Peyer's patch (tissue), 4 donors: ENCODE measurements at places on chromosomes 2 and 18.

DNA sequence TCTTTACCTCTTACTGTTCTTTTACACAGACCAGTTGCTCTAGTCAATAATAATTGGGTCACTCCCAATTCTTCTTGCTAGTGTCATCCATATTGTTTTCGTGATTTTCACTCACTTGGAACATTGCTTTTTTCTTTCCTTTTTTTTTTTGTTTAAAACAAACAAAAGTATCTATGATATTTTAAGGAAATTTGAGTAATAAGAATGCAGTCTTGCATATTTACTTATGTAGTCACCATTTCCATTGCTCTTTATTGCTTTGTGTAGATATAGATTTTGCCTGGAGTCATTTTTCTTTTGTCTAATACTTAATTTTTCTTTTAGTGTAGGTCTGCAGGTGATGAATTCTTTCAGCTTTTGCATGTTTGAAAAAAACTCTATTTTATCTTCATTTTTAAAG, 71.9 kb downstream of the WDR7 start:
- DNase-seq = no peak

- no peak for DNase-seq
These were observed 593 bp upstream of the SDC1 start for GRCh38 chr2:20225294-20226151.

DNA sequence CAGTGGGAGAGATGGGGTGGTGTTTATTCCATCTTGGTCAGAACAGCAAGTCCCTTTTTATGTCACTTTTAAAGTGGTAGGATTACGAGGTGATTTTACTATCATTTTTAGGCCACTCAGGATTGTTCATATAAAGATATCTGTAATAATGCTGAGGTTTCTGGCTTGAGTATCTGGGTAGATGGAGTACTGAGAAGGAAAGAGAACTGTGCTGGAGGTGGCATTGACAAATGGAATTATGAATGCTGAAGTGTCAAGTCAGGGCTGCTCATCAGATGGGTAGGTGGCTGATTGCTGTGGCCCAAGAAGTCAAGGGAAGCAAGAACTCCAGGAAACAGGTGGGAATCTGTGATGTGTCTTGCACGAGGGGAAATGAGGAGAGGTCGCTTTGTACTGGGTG, 85.3 kb upstream of the MGAT4A start:
- DNase-seq = no peak

DNA sequence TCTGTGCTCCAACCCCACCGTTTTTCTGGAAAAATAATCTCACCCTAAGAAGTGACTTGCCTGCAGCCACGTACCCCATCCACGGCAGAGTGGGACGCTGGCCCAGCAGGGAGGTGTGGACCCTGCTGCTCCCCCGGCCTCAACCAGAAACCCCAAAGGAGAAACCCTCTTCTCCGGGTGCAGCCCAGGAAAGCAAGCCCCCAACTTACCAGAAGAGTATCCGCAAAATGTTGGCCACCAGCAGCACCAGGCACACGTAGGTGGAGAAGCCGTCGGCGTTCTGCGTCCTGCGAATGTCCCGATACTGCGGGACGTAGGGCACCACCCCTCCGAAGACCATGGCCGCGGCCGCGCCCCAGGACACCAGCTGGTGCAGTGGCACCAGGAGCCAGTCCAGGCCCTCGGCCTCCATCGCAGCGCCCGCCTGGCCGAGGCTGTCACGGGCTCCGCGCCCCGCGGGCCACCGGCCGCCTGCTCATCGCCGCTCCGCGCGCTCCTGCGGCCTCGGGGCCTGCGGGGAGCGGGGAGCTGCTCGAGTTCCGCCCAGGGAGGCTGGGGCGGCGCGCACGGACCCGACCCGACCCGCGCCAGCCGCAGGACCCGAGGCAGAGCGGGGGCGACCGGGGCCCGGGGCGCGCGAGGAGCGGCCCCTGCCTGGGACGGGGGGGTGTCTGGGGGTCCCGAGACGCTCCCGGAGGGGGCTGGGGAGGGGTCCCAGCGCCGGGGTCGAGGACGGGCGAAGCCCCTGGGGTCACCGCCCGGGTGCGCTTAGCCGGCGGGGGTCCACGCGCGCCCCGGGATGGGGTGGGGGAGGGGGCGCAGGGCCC, 725 bp downstream of the SLC66A2 start:
- DNase-seq = peak; percentile 73

DNA sequence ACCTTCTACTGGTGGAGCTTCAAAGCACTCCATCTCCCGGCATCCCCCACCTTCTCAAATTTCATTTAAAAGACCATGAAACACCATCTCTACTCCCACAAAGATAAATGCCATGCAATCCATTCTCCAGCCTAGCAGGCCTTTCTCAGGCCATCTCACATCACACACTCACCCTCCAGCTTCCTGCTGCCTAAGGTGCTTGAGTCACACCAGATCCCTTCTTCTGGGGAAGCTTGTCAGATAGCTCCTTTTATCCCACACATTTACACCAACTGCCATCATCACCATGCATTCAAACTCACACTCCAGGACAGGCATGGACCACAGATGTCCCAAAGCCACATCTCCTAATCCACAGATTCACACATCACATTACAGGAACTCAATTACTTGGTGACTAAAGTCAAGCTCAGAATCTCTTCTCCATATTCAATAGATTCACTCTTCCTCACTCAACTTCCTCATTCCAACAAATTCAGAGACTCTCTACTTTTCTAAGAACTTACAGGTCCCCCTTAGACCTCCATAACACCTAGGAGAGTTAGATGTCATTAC, 292.5 kb downstream of the TNS1 start:
- DNase-seq = no peak

- no peak for DNase-seq
These were observed 76.1 kb upstream of the PMAIP1 start for GRCh38 chr18:59823596-59824195.

GRCh38 chr2:161031511-161031910, 128.7 kb upstream of the TANK start:
- no peak for DNase-seq

- DNase-seq = peak; percentile 94
These were observed 60.2 kb upstream of the SPP2 start for GRCh38 chr2:233990261-233990798.

DNA sequence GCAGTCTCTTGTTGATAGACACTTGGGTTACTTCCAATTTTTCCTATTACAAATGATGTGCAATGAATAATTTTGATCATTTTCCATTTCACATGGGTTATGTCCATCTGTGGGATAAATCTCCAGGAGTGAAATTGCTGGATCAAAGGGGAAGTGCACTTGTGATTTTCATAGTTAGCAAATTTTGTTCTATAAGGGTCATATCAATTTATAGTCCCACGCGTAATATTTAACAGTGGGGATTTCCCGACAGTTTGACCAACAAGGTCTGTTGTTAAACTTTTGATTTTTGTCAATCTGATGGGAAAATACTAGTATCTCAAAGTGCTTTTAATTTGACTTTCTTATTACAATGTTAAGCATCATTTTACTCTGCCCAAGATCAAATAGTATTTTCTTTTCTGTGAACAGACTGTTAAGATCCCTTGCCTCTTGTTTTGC, 8.3 kb downstream of the IL1B start:
- DNase-seq = no peak

- DNase-seq = no peak
These were observed 2109.8 kb upstream of the CELF4 start for GRCh38 chr18:39675368-39675767.

GRCh38 chr18:40292985-40293710, 1661.9 kb upstream of the PIK3C3 start:
- DNase-seq = no peak

DNA sequence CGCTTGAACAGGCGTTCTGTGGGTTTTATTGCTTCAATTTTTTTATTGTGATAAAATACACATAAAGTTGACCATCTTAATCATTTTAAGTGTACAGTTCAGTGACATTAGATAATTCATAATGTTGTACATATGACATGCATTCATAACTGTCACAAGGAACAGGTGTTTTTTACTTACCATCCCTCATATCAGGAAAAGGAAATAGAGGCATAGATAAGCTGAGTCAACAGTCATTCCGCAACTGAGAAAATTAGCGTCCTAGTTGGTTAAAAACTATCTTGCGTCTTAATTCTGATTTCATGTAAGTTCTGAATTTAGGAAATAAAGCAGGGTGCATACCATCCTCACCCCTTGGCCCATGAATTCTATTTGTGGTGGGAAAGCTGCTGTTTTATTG, 36.5 kb downstream of the PLB1 start:
- DNase-seq = no peak

DNA sequence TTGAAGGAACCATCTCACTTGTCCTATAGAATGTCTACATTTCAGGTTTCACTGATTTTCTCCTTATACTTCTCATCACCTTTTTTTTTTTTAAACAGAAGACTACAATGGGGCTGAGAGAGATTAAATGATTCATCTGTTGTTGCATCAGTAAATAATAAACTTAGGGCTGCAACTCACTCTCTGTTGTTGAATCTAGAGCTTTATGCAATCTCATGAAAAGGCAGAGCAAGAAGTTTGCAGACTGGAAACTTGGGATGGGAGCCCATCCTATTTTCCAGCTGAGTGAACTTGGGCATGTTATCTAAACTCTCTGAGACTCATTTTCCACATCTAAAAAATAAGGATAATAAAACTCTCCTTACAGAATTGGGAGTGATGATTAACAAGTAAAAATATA, 58.4 kb downstream of the PDE1A start:
- DNase-seq = no peak

DNA sequence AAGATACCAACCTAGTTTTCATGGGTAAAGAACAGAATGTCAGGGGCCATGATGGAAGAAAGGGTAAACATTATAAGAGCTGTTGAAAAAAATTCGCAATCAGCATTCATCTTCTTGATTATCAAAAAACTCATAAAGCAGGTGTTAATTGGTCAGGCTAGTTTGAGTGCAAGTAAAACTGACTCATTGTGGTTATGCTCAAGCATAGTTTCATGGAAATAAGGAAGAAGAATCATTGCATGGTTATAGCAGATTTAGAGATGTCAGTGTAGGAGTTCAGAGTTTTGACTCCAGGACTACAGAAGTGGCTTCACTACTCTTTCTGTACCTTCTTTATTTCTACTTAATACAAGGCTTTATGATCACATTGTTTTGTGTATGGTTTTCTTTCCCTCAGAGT, 26.9 kb upstream of the CDH19 start:
- DNase-seq = no peak

DNA sequence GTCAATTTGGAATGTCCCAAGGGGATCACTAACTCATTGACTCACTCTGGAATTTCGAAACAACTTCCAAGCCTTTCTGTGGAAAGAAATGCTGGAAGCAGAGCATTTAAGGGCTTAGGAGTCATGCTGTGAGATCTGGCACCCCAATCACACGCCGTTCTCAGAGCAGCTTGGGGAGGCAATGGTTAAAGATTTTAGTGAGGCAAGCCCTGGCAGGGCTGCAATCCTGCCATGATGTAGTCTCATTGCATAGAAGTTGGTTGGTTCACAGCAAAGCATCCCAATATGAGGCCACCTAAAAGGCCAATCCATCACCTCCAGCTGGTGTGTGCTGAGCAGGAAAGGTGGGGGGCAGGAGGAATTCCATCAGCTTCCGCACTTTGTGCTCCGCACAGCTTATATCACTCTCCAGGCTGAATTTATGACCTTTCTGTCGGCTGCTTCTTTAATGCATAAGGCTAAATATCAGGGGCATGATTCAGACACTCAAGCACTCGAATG, 1043.9 kb upstream of the POU3F3 start:
- DNase-seq = no peak

- no peak for DNase-seq
These were observed 241.0 kb downstream of the FSIP2 start for GRCh38 chr2:185979546-185980071.

GRCh38 chr2:120421126-120421829, 75.3 kb downstream of the INHBB start:
- DNase-seq = no peak

DNA sequence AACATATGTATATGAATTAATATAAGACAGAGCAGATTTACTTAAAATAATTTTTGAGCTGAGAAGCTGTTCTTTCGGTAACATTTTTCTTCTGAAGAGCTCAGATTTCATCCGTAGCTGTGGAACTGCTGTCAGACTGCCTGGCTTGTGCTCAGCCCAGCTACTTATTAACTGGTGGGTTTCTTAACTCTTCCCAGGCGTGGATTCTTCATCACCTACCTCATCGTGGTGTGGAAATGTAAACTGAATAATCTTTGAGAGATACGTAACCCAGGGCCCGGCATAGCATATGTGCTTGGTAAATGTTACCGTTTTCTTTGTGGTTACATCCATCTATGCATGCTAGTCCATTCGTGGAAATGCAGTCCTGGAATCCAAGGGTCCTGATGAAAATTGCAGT, 145.0 kb downstream of the MCFD2 start:
- no peak for DNase-seq

DNA sequence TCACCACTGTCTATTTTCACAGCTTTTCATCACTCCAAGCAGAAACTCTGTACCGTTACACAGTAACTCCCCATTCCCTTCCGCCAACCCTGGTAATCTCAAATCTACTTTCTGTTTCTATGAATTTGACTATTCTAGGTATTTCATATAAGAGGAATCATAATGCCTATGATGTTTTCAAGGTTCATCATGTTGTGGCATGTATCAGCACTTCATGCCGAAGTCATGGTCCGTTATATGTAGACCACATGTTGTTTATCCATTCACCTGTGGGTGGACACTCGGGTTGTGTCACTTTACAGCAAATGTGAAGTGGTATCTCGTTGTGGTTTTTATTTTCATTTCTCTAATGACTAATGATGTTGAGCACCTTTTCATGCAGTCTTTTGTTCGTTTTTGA, 21.6 kb downstream of the CPSF3 start:
- no peak for DNase-seq

- DNase-seq = no peak
These were observed 19.1 kb downstream of the LDLRAD4 start for GRCh38 chr18:13237641-13238040.

GRCh38 chr2:124026503-124026902, 1.4 kb downstream of the CNTNAP5 start:
- no peak for DNase-seq

DNA sequence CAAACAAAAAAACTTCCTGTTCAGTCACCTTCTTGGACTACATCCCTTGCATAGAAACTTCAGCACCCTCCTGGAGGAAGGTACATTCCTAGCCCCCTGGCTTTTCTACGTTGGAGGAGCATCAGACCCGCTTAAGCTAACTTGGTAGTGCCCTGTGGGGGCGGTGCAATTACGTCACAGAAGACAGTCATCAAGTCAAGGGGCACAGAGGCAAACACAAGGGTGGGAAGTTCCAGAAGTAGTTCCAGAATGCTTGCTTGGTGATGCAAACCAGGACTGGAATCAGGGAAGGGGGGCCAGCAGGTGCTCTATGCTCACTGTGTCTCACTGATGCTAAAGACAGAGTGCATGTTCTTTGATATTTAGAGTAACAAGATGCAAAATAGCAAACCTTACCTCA, 15.2 kb upstream of the AGFG1 start:
- DNase-seq = no peak

- DNase-seq = no peak
These were observed 21.1 kb downstream of the PCARE start for GRCh38 chr2:29053223-29053622.

- no peak for DNase-seq
These were observed 100.7 kb downstream of the ARHGAP15 start for GRCh38 chr2:143229952-143230351.

- peak; percentile 62 for DNase-seq
These were observed 206.7 kb downstream of the MGAT5 start for GRCh38 chr2:134460583-134460998.
